GM12878 (cell line): ENCODE measurements at places on chromosomes 2 and 18. TPM values are rescaled to one million over a fixed set of nuclear protein-coding genes. Genes with fewer than 3 reads are reported as not detected.

EMILIN1 gene
- total RNA-seq = 1.6 and 1.7 TPM in 2 replicates

NIF3L1 gene
- total RNA-seq = 27.1 and 27.6 TPM in 2 replicates

RAB6C gene
- not detected in 2 replicates for total RNA-seq

PARD3B gene
- total RNA-seq = 0.16 and 0.54 TPM in 2 replicates

HOXD8 gene
- not detected in 2 replicates for total RNA-seq

DNA sequence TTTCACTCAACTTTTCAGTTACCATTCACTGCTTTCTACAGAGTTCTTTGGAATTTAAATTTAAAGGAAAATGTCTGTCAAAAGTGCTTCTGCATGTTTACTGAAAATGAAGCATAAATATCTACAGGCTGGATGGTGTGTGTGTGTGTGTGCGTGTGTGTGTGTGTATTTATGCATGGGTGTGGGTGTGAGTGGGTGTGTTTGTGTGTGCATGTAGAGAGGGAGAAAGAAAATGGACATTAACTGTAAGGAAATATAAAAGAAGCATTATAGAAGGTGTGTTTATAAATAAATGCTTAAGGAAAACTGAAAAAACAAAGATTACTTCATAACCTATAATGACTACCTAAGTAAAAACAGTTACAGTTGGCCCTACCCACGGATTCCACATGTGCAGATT is 43.2 kb downstream of the FANCL start:
- DNase-seq = no peak

GRCh38 chr2:119011162-119011909 is 69.3 kb downstream of the MARCO start:
- no peak for DNase-seq

DNA sequence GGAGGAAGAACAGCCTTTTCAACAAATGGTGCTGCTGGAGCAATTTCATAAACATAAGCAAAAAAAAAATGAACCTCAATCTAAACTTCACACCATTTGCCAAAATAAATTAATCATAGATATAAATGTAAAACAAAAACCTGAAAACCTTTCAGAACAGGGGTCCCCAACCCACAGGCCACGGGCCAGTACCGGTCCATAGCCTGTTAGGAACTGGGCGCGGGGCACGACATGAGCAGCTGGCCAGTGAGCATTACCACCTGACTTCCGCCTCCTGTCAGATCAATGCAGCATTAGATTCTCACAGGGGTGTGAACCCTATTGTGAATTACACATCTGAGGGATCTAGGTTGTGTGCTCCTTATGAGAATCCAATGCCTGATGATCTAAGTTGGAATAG is 176.0 kb downstream of the EXOC6B start:
- DNase-seq = no peak

- no peak for DNase-seq
Observed at GRCh38 chr2:137842952-137843351, 121.3 kb upstream of the HNMT start.

DNA sequence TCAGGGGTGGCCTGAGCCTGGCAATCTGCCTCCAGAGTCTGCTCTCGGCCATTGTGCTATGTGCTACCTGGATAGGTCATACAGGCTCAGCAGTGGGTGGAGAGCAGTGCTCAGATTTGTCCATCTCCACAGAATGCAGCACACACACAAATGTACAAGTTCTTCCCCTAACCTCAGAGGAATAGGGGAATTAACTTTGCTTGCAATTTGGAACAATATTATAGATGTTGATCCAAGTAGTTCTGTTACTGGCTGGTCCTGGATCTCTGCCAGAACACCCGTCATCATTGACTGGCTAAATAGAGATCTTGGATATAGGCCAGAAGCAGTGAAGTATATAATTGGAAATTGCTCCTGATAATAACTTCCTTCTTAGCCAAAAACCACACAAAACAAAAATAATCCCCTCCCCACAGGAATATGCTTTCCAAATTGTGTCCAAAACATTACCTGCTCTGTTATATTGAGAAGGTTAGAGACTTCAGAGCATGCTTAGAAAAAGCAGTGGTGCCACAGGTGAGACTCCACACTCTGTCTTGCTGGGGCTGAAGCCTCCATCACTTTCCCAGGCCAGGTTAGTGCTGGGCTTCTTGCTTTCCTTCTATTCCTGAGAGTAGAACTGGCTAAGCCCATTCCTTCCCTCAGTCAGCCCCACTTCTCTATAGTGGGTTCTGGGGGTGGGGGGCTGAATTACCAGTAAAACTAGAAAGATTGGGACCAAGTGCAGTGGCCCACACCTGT is 38.8 kb downstream of the NCAPH start:
- no peak for DNase-seq

GRCh38 chr2:39506215-39506614 is 69.1 kb upstream of the MAP4K3 start:
- no peak for DNase-seq

DNA sequence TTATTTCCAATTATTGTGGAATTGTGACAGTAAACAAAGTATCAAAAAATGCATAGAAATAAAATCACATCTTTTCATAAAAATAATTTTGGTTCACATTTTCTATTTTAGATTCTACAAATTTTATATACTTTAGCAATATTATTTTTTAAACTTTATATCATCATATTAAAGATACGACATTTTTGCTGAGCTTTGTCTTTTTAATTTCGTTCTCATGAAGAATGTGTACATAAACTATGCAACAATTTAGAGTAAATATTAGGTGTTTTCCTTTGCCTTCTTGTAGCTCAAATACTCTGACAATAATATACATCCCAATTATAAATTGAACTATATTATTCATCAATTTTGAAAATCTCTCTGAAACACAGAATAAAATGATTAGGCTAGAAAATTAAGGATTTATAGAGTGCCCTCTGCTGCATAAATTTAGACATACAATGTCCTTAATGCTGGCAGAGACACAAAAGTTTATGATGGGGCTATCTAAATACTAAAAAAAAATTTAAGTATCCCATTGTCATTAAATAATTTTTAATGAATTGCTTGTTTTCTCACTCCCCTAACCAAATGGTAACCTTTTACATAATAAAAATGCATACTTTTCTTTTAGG is 45.7 kb downstream of the CCDC102B start:
- DNase-seq = no peak

DNA sequence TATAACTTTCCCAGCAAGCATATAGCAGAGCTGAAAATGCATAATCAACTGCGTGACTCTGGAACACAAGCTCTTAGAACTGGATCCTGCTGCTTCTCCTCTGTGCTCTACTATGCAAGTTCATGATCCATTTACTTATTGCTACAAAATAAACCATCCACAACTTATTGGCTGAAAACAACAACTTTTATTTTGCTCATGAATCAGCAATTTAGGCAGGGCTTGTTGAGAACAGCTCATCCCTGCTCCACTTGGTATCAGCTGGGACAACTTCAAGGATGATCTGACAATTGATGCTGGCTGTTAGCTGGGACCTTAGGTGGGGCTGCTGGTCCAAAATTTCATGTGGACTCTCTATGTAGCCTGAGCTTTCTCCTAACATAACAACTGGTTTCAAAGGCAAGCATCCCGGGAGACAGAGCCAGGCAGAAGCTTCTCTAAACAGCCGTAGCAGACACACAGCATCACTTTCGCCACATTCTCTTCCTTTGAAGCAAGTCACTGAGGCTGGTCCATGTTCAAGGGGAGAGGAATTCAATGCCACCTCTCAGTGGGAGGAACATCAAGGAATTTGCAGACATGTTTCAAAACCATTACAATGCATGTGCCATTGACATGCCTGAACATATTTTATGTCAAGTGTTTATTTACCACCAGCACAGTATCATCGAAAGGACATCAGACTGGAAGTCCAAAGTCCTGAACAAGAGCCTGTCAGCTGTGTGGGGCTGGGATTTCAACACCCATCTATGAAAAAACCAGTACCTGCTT is 153.1 kb upstream of the PKDCC start:
- DNase-seq = no peak

GRCh38 chr18:7272311-7273049 is 41.6 kb downstream of the LRRC30 start:
- no peak for DNase-seq

DNA sequence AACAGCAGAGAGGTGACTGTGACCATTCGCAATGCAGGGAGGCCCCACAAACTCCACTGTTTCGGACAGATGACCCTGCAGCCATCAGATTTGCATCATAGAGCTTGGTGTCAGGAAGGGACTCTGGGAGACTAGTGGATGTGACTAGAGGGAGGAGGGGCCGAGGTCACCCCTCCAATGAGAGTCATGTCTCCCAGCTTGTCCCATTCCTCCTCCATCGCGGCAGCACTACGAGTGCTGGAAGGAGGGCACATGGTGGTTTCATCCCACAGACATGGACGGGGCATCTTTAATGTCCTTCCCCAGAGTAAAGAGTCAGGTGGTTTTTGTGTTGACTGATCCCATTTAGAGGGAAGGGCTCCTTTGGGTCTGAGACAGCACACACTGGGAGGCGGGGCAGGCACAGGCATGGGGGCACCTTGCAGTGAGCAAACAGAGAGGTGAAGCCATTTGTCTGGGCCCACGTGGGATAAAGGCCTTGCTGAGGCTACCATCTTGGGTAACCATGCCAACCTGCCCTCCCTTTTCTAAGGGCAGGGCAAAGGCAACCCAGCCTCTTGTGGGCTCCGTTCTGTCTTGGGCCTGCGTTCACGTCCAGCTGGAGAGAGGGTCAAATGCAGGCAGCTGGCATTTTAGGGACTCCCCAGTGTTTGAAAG is 208.1 kb downstream of the ASB1 start:
- DNase-seq = no peak

DNA sequence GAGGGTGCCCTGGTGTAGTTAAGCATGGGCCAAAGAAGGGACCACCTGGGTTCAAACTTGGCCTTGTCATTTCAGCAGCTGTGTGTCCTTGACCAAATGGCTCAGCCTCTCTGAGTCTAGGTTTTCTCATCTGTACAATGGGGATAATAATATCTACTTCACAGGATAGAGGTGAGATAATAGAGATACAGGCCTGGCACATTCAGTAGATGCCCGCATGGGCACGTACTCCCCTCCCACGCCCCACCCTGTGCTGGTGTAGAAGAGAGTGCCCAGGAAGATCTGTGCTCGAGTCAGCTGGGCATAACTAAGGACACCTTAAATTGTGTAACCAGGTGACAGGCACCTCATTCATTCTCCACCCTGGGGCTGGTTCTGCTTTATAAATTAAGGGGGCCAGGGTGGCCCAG is 8.4 kb upstream of the TMEM185B start:
- DNase-seq = no peak

GRCh38 chr2:11870064-11870463 is 123.6 kb downstream of the LPIN1 start:
- DNase-seq = no peak

DNA sequence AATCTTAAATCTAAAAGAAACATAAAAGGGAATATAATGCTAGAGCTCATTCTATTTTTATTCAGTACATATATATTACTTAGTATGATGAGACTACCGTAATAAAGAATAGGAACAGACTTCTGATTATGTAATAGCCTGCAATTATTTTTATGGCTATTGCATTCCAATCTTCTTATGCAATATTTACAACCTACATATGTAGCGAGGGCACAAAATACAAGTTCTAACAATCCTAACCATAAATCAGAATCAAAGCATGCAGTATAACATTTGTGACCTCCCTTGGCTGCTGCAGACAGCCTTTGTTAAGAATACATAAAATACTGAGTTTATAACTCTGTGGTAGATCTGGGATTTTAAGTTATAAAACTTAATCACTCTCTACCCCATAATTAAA is 177.6 kb downstream of the BABAM2 start:
- DNase-seq = no peak

GRCh38 chr2:29596584-29596983 is 324.8 kb downstream of the ALK start:
- peak; percentile 17 for DNase-seq

- no peak for DNase-seq
Observed at GRCh38 chr2:238846628-238847418, 1.1 kb upstream of the TWIST2 start.

DNA sequence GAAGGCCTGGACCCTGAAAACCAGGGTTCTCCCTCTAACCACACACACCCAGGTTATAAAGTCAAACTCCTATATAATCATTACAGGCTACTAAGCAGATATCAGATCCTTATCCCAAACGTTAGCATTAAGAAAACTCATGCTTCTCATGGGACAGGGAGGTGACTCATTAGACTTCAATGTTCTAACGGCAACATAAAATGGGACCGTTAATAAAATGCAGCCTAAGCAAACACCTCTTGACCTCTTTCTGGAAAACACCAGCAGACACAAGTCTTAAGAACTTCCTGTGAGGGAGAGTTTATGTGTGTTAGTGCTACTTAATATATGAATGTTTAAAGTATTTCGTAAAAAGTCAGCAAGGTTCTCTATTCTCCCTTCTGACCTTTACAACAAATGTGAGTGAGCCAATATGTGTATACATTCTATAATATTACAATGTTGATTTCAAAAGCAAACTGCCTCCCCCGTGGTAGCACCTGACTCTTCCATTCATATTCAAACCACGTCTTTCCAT is 31.7 kb downstream of the LPIN2 start:
- no peak for DNase-seq

- DNase-seq = no peak
Observed at GRCh38 chr18:45467293-45467692, 148.0 kb upstream of the SLC14A2 start.

DNA sequence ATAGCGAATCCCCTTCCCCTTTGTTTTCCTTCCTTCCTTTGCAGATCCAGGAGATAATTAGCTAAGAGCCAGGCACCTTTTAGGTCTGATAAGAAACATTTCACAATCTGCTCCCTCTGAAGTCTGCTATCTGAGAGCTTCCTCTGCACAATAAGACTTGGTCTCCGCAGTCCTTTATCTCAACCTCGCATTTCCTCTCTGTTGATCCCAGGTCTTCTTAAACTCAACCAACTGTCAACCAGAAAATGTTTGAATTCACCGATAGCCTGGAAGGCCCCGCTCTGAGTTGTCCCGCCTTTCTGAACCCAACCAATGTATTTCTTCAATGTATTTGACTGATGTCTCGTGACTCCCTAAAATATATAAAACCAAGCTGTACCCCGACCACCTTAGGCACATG is 78.4 kb upstream of the CTDP1 start:
- DNase-seq = no peak
